ENCODE measurements at places on chromosomes 5 and 9. TPM values are rescaled to one million over a fixed set of nuclear protein-coding genes. Genes with fewer than 3 reads are reported as not detected.

DNA sequence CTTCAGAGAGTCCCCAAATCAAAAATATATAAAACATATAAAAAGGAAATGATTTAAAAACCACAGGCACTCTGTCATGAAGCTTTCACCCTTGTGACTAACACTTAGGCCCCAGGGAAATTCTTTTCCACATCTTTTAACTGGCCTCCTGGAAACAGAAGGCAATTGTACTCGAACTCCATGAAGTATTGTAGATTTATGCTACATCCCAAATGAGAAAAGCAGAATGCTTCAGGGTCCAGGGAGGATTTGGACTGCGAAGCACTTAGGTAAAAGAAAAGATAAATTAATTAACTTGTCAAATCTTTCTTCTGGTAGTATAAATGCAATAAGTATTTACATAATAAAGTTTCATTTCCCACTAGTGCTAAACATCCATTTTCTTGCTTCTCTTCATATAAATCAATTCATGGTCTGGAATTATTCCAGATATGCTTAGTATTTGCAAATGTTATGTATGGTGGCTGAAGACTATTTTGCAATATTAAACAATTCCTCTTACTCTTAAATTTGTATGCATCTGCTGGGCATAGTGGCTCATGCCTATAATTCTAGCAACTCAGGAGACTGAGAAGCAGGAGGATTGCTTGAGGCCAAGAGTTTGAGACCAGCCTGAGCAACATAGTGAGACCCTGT, 64.9 kb upstream of the ELL2 start:
- DNase-seq, result no peak
- H3K4me1 ChIP-seq, result no peaks in the 10 kb centered on the region
- no peaks in the 10 kb centered on the region for H3K36me3 ChIP-seq
- no peak overlapping the region for H3K27ac ChIP-seq

DNA sequence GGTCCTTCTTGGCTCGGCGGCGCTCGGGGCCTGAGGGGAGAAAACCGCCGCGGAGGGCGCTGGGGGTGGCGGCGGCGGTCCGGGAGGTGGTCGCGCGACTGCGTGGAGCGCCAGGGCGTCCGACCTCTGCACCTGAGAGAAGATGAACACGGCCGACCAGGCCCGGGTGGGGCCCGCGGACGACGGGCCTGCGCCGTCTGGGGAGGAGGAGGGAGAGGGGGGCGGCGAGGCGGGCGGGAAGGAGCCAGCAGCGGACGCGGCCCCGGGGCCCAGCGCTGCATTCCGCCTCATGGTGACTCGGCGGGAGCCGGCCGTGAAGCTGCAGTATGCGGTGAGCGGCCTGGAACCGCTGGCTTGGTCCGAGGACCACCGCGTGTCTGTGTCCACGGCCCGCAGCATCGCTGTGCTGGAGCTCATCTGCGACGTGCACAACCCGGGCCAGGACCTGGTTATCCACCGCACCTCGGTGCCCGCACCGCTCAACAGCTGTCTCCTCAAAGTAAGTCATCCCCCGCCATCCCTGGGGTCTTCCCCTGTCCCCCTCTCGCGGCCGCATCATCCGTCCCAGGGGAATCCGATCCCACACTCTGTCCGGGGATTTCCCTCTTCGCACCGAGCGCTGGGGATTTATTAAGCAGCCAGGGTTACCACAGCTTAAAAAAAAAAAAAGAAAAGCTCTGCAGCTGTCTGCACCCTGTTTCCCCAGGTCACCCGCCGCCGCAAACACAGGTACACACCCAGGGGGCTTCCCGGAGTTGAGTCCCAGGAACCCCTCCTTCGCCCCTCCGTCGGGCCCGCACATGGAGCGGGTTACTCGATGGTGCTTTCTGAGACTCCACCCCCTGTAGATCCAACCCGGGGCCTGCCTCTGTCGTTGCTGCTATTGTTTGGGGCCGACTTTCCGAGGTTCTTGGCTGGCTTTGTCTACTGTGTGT, at the start of gene GTF3C4:
GTF3C4 (plus strand) TSS at position 8 of the 935 bp plus-strand sequence; CDS start at position 143, 135 bp downstream.
- H3K36me3 ChIP-seq, result no peaks in the 10 kb centered on the region
- H3K4me1 ChIP-seq, result peaks cover 5% of the 10 kb centered on the region
- no peaks in the 10 kb centered on the region for H3K27me3 ChIP-seq
- H3K27ac ChIP-seq, result peak within 1 kb of the TSS; percentile 82
- peak within 1 kb of the TSS; percentile 92 for H3K4me3 ChIP-seq

Gene TLX3
- not detected for total RNA-seq

DNA sequence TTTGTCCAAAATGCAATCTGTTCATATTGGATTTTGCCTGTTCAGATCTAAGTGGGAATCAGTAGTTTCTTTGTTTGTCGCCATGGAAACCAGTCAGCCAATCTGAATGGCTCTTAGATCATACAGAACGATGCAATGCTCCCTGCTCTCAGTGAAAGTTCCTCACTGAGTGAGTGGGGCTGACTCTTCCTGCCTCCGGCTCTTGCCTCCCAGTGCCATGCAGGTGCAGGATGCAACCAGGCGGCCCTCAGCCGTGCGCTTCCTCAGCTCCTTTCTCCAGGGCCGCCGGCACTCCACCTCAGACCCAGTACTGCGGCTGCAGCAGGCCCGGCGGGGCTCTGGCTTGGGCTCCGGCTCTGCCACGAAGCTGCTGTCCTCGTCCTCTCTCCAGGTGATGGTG, at the start of gene PTPDC1:
PTPDC1 (plus strand) TSS at position 151 of the 400 bp plus-strand sequence; CDS start at position 218, 67 bp downstream.
- H3K36me3 ChIP-seq, result no peaks in the 10 kb centered on the region
- H3K4me1 ChIP-seq, result no peaks in the 10 kb centered on the region
- no peaks in the 10 kb centered on the region for H3K27me3 ChIP-seq
- H3K4me3 ChIP-seq, result no peak within 1 kb of the TSS
- no peak for DNase-seq

DNA sequence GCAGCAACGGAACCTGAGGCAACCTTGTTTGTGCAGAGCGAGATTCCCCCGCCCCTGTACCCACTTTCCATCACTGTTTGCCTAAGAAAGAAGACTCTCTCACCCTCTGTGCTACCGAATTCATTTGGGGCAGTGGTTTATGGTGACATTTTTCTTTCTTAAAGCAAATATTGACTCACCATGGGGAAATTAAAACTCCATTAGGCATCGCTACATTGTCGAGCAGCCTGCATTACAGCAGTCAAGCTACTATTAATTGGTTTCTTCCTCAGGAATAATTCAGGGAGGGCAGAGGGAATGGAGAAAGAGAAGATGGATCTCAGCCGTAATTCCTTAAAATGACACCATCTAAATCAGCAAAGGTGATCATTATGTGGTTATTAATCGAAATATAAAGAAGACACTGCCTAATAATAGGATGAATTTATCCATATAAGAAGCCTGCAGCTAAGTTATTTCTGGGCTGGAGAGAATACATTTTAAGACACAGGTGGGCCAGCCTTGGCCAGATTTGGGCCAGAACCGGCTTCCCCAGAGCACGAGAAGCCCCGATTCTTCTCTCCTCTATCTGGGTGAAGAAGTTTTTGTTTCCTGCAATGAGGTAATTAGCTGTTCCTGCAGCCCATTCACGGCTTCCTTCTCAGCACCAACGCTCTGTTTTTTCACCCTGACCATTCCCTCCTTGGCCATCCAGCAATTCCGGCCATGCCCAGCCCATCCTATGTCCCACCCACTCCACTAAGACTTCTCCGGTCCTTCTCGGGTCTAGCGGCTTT, 16.8 kb downstream of the CFAP77 start:
- no peak overlapping the region for H3K4me3 ChIP-seq
- no peaks in the 10 kb centered on the region for H3K36me3 ChIP-seq
- no peaks in the 10 kb centered on the region for H3K27me3 ChIP-seq
- no peaks in the 10 kb centered on the region for H3K4me1 ChIP-seq

Gene DAPK1
- total RNA-seq, result 133 TPM

DNA sequence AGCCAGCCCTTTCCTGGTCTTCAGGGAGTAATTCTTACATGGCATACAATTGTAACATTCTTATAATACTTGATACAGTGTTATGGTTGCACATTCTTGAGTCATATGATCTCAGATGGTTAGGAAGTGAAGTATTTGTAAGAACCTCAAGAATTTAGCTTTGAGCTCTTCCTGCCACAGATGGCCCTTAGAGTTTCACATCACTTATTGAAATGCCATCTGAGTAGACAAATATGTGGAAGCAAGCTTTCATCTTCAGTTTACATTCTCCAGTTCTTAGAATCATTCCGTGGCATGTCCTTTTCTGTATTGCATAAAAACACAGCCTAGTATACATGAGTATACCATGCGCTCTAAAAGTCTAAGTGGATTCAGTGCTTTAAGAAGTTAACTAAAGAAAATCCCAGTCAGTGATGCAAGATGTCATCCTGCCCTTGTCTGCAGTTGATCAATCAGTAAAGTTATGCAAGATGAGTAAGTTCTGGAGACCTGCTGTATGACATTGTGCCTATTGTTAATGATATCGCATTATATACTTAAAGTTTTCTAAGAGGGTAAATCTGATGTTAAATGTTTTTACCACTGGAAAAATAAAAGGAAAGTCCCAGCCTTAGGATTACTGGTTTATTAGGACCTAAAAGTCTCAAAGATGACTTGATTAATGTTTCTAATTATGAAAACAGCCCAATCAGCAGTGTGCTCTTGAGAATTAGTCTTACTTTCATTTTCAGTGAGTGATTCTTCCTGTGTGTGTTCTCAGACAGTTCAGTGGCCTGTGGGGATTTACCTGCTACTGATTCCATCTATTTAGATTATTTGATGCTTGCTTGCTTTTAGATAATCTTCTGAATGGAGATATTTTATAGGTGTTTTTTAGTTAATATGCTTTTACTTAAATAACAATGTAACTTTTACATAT, 29.4 kb downstream of the RHOBTB3 start:
- no peak for DNase-seq
- no peak overlapping the region for H3K27ac ChIP-seq
- H3K4me3 ChIP-seq, result no peak overlapping the region
- peaks cover 16% of the 10 kb centered on the region for H3K4me1 ChIP-seq
- no peaks in the 10 kb centered on the region for H3K36me3 ChIP-seq

Gene CAVIN4
- 0.20 TPM for total RNA-seq

Data from ovary (tissue), 10 donors.